ENCODE measurements at places on chromosomes 4 and X. TPM values are rescaled to one million over a fixed set of nuclear protein-coding genes. Genes with fewer than 3 reads are reported as not detected.

GRCh38 chr4:168167714-168168284, 75.5 kb downstream of the ANXA10 start:
- no peak for DNase-seq

- DNase-seq, result no peak
Measured at GRCh38 chr4:165403048-165403447, 24.2 kb downstream of the CPE start.

GRCh38 chr4:108311313-108311712, 142.6 kb upstream of the LEF1 start:
- DNase-seq, result no peak

- DNase-seq, result no peak
Measured at GRCh38 chr4:126061655-126062054, 746.9 kb downstream of the FAT4 start.

SPIN2B gene
- total RNA-seq, result 8.7 TPM

GRCh38 chr4:150181536-150181935, 103.3 kb downstream of the DCLK2 start:
- no peak for DNase-seq

GRCh38 chr4:2867758-2868491, 24.3 kb downstream of the ADD1 start:
- DNase-seq, result no peak

DNA sequence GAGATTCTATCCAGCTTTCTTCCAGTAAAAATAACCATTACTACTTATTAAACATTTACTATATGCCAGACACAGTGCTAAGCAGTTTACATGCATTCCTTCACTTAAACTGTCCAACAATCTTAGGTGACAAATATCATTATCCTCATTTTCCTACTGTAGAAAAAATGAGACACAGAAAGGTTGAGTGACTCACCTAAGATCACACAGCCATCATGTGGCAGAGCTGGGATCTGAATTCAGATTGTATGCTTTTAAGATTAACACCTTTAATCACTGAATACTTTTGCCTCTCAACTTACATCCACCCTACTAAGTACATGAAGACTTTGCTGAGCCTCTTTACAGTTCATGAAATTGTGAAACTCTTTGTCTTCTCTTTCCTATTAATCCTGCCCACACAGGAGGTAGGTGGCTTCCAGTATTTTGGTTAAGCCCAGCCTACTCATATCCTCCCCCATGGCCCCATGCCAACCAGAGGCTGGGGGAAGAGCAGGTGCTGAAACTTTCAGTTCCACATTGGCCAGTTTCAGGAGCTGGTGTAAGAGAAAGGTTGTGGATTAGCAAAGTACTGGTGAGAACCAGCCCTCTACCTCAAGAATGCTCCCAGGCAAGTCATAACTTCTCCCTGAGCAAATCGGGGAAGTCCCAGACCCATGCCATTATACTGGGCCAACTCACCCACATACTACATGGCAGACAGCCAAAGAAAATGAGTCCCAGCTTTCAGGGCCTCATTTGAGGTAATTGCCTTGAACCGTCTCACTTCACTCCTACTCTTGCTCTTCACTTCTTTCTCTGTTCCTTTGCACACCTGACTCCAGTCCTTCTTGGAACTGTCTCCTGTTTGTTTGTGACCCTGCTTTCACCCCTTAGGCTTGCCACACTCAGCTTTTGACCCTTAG, 211.1 kb downstream of the GUCY2F start:
- peak; percentile 43 for DNase-seq

SMIM14 gene
- total RNA-seq, result 2.0 TPM

DNA sequence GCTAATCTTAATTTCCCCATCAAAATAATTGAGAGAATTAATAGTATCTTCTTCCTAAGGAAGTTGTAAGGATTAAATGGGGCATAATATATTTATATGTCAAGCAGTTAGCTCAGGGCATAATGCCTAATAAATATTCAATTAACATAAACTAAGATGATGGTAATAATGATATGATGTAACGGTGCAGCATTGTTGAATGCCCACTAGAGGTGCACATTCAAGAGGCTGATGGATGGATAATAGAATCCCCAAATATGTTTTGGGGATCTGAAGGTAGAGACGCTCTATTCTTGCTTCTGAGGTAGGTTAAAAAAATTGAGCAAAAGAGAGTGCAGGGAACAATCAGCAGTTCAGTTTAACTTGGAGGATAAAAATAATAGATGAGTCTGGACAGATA, 37.1 kb downstream of the ATOH1 start:
- no peak for DNase-seq

PAGE2 gene
- total RNA-seq, result not detected

GRCh38 chrX:107730298-107730655, 45.3 kb downstream of the TSC22D3 start:
- no peak for DNase-seq

CDS1 gene
- not detected for total RNA-seq
